ENCODE measurements at places on chromosomes 1 and 21.
A peak's percentile ranks its signal among the peaks of the same experiment; 100 is the strongest.

- DNase-seq: no peak
Measured at GRCh38 chr21:44564886-44565598, 6.4 kb upstream of the KRTAP10-3 start.

DNA sequence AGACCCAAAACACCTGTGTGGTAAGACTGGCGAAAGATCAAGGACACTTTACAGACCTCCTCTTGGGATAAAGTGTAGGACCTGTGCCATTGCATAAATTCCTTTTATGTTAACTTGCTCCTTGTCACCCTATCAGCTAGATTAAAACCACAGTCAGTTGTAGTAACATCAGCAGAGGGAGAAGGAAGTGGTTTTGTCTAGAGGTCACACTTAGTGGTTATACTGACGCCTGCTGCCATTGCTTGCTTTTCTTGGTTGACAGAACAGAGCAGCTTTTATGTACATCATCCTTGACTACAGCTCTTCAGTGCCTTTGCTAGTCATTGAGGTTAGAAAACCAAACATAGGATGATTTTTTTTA is 101.4 kb downstream of the PBX1 start:
- no peak for DNase-seq

GRCh38 chr1:81670286-81670685 is 130.4 kb upstream of the ADGRL2 start:
- peak; percentile 53 for DNase-seq

DNA sequence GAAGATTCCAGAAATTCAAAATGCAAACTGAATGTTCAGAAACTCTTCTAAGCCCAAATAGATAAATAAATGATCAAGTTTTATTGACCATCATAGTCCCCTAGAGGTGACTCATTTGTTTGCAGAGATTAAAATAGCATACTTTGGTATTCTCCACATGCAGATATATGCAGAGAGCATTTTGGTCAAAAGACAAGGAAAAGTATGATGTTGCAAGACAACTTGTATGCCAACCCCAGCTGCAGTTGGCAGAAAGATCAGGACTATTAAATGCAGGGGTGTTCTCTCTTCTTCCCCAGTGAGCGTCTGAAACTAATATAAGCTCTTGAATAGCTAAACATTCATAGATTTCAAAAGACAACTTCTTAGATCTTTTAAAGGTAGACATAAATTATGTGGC is 404.9 kb downstream of the LTN1 start:
- no peak for DNase-seq

- no peak for DNase-seq
Measured at GRCh38 chr1:78607334-78607927, 12.8 kb upstream of the IFI44L start.

GRCh38 chr21:15543473-15543872 is 186.3 kb upstream of the USP25 start:
- no peak for DNase-seq

DNA sequence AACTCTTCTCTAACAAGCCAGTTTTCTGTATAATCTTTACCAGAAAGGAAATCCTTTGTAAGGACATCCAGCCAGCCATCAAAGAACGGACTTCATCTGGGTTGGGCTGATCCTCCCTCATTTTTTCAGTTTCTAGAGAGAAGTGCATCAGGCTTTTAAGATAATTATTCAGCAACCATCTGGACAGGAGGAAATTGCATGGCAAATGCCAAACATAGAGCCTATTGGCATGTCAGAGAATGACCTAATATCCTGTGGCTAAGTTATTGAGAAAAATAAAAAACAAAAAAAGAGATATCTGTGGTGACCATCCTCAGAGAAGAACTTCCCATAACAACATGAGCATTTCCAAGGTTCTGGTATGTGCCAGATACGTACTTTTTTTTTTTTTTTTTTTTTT is 74.9 kb upstream of the BEND5 start:
- no peak for DNase-seq

GRCh38 chr1:28552758-28553663 is at the start of gene TRNAU1AP:
TSS of gene TRNAU1AP (plus strand) at chr1:28553085. CDS start at chr1:28553111, 26 bp downstream.
- peak; percentile 94 for DNase-seq

All from dorsolateral prefrontal cortex (tissue), 122 donors.